ENCODE measurements at places on chromosomes 1 and 21.

DNA sequence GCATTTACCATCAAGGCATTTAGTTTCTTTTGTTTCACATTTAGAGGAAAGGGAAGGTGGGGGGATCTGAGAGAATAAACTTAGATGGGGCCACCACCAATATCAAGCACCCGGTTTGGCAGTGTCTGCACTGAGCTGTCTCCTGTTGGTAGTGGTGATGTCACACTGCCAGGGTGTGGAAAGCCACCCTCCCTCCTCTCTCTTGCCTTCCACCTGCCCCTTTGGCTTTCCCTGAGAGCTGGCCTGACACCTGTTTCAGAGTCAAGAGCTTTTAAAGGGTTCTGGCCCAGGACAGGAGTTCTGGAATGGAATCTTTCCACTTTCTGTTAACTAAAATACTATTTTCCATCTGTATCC lies 13.4 kb downstream of the ATF3 start:
- no peak for DNase-seq

DNA sequence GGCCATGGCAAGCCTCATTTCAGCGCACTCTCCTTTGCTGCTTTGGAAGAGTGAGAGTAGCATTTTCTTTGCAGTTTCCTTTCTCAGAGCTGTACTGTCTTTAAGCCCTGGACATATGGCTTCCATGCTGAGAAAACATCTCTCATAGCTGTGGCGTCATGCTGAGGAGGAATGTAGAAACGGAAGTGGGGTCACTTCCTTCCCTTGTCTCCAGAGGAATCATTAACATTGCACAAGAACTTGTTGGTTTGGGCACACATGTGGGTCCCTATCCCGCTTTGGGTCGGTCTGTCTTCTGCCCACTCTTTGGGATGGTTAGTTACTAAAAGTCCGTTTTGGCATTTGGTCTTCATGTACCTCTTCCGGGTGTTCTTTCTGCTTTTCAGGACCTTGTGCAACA lies 5.6 kb downstream of the MFN2 start:
- no peak for DNase-seq

- no peak for DNase-seq
Observed at GRCh38 chr1:17680308-17680707, 74.8 kb upstream of the ACTL8 start.

- DNase-seq = peak; percentile 67
Observed at GRCh38 chr1:77219166-77219887, at the start of gene PIGK. TSS of gene PIGK (minus strand) at chr1:77219430. CDS start at chr1:77219402, 28 bp downstream.

DNA sequence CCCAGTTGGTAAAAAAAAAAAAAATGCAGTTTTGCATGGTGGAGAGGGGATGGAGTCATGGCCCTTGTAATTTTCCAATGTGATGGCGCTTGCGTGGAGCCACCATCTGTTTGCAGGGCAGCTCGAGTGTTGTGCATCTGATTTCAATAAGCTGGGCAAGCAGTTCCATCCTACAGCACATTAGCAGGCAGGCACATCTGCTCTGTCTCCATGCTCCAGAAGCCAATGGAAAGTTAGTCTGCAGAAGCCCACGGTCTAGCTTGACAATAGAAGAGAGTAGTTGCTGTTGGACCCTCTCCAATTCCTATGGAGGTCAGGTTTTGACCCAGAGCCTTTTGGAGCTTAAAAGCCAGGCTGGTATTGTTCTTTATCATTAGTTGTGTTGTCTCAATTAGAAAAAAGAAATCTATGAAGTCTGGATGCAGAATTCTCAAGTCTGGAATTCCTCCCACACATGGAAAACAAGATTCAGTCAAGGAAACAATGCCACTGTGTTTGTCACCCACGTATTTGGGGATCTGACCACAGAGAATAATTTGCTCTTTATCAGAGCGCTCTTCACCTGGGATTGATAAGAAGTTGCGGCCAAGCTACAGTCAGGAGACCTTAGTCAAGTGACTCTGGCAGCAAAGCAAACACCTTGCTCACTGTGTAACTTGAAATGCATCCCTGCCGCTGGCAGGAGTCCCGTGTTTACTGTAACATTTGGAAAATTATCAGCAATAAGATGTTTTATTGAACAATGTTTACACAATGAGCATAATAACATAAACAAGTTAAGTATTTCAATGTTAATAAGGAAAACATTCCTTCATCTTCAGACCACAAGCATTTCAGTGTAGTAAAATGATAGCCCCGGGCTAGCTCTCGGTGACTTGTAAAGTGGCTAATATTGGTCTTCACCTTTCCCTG lies 20.7 kb downstream of the NGF start:
- DNase-seq = peak; percentile 93

GRCh38 chr1:81254068-81254467 lies 546.7 kb upstream of the ADGRL2 start:
- DNase-seq = no peak

DNA sequence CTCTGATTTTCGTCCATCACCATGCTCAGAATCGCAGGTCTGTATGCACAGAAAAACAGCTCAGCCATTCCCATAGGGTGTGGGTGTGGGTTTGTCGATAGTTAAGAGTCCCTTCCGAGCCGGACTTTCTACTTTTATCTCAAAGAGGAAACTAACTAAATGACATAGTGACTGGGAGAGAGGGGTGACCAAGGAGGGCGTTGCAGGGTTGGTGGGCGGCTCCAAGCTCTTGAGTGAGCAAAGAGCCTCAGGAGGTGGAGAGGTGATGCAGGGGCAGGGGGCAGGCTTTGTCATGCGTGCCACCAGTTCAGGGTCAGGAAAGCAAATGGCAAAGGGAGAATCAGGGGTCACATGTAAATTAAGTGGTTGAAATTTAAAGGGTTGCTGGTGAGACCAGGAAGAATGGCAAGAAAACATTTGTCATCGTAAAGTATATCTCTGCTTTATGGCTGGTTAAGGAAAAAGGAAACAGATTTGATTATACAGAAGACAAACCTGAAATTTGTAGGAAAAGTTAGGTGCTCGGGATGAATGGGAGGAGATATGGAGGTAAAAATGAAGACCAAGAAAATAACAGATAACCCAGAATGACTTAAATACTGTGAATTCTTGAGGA lies 249.0 kb downstream of the SETD4 start:
- DNase-seq = no peak

DNA sequence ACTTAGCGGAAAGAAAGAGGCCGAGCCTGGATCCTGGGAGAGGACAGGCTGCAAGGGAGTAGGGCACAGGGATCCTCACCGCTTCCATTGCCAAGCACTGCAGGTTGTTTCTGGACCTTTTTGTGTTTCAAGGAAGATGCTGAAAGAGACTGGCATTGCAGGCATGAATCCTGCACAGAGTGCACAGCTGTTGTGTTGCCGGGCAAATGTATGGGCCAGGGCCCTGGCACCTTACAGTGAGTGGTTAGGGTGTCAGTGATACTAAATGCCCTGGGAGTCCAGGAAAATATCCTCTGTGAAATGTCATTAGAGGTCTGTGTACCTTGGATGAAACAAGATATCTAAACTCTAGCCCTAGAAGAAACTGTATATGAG lies 145.5 kb upstream of the FGGY start:
- no peak for DNase-seq

- no peak for DNase-seq
Observed at GRCh38 chr21:34878940-34879339, 170.2 kb downstream of the RUNX1 start.

DNA sequence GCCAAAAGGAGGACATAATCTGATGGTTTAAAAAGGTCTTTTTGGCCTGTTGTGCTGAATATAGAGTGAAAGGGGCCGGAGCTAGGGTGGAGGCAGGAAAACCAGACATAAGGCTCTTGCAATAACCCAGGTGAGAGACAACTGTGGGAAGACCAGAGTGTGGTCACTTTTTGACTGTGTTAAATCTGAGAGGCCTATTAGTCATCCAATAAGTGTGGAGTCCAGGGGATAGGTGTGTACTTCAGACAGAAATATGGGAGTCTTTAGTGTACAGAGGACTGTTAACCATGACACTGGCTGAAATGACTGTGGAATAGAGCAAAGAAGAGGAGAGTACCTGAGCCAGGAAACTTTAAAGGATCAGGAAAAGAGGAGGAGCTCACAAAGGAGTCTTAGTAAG lies 89.3 kb downstream of the VAV3 start:
- no peak for DNase-seq

DNA sequence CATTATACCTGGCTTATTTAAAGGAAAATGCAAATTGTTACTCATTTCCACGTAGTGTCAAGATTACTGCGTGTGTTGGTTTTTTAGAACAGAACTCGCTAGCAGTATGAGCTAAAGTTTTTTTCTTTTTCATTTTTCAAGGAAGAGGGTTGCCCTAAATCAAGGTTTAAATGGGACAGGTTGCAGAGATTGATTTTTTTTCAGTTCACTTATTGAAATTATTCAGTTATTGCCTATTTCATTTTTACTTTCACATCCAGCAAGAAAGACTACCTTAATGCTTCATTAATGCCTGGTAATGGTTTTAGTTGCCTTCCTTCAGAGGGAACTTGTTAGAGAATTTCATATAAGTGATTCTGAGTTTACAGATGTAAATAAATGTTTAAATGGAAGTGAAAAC lies 5.6 kb downstream of the FAM20B start:
- no peak for DNase-seq

GRCh38 chr1:3625151-3625907 lies 514 bp downstream of the TPRG1L start:
- no peak for DNase-seq

- DNase-seq = no peak
Observed at GRCh38 chr21:39688010-39688409, 57.0 kb upstream of the IGSF5 start.

- no peak for DNase-seq
Observed at GRCh38 chr1:236395947-236396664, 2.0 kb downstream of the EDARADD start.

DNA sequence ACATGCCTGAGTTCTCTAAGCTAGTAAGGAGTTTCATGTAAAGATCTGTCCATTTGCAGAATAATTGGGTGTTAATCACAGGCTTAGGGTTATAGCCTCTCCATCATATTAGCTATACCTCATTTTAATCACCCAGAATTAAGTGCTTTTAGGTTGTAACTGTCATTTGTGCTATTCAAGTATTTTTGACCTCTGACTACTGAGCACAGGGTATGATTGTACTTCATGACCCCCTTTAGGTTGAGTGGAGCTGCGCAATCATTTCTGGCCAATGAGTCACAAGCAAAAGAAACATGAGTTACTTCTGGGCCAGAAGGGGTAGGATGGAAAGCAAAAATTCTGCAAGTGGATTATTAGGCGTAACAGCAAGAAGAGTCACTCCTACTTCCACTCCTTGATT lies 8.4 kb upstream of the SNX7 start:
- DNase-seq = no peak

- DNase-seq = no peak
Observed at GRCh38 chr1:155205969-155206593, 1.6 kb downstream of the THBS3 start.

DNA sequence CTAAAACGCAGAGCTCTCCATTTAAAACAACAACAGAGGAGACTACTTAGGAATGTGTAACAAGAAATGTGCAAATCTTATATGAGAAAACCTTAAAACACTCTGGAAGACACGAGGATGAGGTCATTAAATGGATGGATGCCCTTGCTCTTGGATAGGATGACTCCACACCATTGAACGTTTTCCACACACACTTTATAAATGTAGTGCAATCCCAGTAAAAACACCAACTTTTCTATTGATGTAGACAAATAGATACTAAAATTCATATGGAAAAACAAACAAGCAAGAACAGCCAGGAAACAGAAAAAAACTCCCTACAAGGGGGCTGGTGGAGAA lies 18.4 kb upstream of the COL6A1 start:
- DNase-seq = no peak

GRCh38 chr21:41779659-41780058 lies 12.8 kb upstream of the RIPK4 start:
- DNase-seq = no peak

DNA sequence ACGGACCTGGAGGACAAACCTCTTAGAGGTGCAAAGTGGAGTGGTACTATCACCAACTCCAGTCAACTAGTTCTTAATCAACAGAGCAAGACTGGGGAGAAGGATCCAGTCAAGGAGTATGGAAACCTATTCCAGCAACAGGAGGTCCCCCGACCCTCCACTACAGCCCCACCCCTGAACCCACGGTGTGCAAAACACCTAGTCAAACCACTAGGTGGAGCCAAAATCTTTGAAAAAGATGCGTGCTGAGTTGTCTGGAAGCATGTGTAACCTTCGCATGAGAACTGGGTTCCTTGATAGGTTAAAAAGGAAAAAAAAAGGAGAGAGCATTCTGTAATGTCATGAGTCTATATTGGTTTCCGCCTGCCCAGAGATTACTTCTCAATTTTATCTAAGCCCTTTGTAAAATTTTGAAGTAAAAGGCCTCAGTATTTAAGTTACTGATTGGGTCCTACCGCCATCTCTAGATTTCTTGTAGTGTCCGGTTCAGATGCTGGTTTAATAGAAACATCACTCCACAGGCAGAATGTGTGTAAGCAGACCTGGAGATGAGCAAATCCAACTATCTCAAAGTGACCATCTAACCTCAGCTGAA lies 81.9 kb upstream of the HAO2 start:
- DNase-seq = no peak

DNA sequence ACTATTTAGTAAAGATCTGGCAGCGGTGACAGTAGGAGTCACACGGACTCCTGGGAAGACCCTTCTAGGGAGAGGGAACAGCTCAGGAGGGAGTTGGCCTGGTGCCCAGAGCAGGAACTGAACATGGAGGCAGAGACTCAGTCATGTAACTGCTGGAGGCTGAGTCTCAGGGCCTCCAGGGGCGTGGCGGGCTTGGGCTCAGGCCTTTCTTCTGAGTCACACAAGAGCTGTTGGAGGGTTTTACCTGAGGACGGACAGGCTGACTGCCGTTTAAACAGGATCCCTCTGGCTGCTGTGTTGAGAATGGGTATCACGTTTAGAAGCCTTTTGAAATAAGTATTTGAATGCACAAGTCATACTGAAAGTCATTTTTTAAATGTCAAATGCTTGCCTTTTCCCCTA lies 7.2 kb upstream of the ETS2 start:
- DNase-seq = no peak

GRCh38 chr1:43864111-43865045 lies 69.2 kb upstream of the ARTN start:
- no peak for DNase-seq

- DNase-seq = no peak
Observed at GRCh38 chr1:214386747-214387146, 105.8 kb downstream of the SMYD2 start.

- no peak for DNase-seq
Observed at GRCh38 chr1:63405021-63405420, 37.6 kb downstream of the ALG6 start.

DNA sequence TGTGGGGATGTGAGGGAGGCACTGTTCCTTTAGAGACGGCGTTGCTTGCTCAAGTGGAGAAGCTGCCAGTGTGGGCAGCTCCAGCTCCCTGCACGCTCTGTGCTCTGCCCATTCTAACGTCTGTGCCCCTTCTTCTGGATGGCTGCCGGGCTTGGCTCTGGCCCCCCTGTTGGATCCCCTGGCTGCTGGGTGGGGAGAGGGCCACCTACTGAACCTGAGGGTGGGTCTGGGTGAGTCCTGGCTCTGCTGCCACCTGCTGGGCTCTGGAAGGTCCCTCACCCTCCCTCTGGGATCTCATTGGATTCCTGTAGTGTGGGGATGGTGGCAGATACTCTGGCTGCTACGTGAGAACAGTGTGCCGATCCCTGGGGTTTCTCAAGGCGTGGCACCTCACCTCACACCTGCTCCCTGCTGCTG lies 5.0 kb downstream of the PFKL start:
- no peak for DNase-seq

- no peak for DNase-seq
Observed at GRCh38 chr1:18249631-18250030, 142.0 kb downstream of the IGSF21 start.

Measured in DMS 273 treated with DMSO at 0.1 percent for 48 hours (cell line).